RWPE2 (cell line): ENCODE measurements at places on chromosomes 5 and 9.
A peak's percentile ranks its signal among the peaks of the same experiment; 100 is the strongest.

- DNase-seq: no peak
These were observed 246.1 kb downstream of the KDM4C start for GRCh38 chr9:7003861-7004260.

- peak; percentile 45 for DNase-seq
These were observed 17.4 kb downstream of the ACSL6 start for GRCh38 chr5:131994090-131994489.

- DNase-seq: no peak
These were observed 554 bp downstream of the SDHA start for GRCh38 chr5:218457-219291.

- peak; percentile 61 for DNase-seq
These were observed 49.3 kb upstream of the SYNPO start for GRCh38 chr5:150590979-150591695.

GRCh38 chr9:111179577-111179976 lies 141.3 kb upstream of the LPAR1 start:
- DNase-seq: no peak
